ENCODE measurements at places on chromosomes 6 and 20.

DNA sequence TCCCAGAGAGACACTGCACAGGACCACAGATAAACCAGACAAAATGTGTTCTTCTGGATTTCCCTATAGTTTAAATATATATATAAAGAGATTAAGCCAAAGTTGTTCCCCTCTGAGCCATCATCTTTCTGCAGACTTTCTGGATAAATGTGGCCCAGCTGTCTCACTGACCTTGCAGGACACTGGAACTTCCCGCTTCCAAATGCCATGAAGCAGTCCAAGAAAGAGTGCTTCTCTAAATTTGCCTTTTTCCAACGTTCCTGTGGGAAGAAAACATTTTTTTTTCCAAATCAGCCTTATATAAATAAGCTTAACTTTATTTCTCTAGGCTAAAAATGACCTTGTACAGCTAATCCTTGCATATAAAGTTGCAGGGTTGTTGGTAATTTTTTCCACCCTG is 65.7 kb downstream of the CYP39A1 start:
- no peak for DNase-seq

DNA sequence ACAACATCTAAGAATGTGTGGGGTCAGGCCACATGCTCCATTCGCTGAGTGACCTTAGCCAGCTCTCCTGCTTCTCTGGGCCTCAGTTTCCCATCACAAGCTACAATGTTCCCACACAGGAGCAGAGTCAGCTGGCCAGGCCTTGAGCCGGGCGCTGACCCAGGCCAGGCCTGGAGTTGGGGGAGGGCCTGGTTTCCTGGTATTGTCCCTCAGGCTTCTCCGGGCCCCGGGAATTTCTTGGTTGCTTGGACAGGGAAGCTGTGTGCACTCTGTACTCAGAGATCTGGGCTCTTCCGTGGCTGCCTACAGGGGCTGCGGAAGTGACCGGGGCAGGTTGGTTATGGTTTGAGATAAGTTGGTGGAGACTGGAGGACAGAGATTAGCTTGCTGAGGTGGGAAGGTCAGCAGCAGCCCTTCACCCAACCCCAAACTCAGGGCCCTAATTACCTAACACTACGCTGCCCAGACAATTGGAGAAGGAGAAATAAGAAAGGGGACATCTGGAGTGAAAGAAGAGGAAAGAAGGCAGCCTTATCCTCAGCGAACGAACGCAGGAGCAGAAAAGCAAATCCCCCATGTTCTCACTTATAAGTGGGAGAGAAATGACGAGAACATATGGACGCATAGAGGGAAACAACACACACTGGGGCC is 6.2 kb downstream of the TGM2 start:
- DNase-seq, result no peak

DNA sequence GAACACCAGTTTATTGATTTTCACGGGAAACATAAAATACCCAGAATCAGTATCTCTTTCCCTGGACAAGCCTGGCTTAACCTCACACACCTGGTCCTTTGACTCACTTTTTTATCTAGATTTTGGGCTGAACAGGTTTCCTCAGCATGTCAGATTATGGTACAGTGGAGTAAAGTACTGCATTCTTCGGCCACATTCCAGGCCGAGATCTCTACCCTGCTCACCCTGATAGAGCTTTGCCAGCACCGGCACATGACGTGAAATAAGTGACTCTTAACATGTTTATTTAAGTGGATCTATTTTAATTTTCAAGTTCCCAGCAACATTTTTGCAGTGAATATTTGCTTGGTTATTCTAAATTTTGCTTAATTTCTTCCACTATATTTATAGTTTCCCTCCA is 79.0 kb upstream of the POPDC3 start:
- no peak for DNase-seq

GRCh38 chr6:111978532-111979149 is 75.3 kb upstream of the CCN6 start:
- no peak for DNase-seq
